ENCODE measurements at places on chromosomes 7 and 10.

GRCh38 chr7:102129636-102130370 is 156.9 kb upstream of the SH2B2 start:
- no peak for DNase-seq

GRCh38 chr10:99874341-99875085 is 92.1 kb downstream of the ABCC2 start:
- DNase-seq = no peak

- DNase-seq = no peak
Measured at GRCh38 chr10:86195521-86196157, 171.0 kb downstream of the GRID1 start.

DNA sequence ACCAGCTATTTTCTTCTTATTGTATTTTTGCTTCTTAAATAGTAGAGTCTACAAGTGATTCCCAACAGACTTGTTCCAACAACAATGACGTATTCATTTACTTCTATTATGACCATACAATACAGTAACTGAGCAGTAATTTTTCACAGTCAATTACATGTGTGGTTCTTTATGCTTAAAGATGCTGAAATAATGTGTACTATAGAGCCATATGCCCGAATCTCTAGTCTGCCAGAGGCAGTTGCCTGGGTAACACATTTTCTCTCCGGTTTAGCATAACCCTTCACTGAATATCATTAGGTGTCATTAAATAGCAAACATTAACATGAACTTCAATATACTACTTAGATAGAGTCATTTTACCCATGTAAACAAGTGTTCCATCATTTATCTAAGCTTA is 75.0 kb downstream of the SLC25A13 start:
- no peak for DNase-seq

DNA sequence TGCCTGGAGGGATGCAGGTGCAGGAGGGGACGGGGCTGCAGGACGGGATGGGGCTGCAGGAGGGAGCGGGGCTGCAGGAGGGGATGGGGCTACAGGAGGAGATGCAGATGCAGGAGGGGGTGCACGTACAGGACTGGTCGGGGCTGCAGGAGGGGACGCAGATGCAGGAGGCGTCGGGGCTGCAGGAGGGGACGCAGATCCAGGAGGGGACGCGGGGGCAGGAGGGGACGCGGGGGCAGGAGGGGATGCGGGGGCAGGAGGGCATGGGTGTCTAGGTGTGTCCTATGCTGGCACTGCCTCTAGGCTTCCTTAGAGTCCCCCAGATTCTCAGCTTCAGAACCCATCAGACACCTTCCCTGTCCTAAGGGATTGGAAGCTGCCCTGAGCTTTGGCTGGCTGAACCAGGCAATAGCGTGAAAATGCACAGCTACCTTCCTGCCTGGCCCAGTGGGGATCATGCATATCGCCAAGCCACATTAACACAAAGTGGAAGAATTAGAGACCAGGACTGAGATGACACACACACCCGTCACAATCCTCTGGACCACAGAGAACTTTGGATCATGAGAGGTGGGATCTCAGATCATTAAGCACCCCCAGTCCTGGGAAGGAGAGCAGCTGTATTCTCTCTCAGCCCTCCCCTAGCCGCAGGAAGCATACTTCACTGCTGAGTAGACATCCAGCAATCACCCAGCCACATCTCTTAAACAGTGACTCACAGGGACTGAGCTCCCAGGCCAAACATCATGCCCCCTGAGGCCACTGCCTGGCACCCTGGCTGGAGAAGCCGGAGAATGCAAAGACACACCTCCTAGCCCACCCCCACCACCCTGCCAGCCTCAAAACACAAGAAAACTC is 67.3 kb downstream of the VWA2 start:
- DNase-seq = no peak

DNA sequence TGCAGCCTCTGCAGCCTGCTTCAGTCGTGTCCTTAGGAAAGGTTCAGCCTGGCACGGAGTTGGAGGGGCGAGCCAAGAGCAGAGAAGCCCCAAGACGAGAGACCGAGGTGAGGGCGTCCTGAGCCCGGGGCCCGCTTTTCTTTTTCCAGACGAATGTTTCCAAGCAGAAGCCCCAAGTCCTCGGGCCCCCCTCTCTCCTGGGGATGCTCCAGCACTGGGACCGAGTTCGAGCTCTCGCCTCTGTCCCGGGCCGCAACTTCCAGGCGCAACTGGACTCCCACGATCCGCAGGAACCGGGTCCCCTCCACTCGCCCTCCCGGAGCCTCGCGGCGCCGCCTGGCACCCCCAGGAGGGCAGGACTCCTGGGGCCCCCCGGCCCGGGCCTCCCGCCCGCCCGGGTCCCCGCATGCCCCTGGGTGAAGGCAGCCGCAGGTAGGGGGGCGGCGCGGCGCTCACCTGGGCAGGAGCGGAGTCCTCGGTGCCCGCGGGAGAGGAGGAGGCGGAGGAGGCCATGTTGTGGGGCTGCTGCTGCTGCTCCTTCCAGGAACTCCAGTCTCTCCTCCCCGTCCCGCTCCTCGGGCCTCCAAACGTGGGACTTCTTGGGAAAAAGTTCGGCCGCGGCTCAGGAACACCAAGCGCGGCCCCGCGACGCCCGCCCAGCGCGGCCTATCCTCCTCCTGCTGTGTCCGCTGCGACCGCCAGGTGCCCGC is 45.3 kb upstream of the CDK1 start:
- DNase-seq = no peak

DNA sequence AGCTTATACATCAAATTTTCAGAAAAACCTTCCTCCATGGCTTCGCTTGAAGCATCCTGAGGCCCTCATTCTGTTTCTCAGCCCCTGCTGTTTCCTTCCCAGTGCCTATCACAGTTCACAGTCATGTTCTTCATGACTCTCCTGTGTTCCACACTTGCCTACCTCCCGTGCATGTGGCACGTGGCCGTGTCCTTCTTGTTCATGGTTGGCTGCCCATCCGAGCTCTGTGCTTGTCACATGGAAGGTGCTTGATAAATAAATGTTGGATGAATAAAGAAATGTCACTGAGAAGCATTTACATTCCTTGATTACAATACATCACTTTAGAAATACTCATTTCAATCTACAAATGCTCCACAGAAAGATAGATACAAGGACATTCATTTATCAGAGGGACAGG is 23.7 kb upstream of the EGFR start:
- no peak for DNase-seq

GRCh38 chr7:44046321-44047061 is 2.0 kb downstream of the DBNL start:
- DNase-seq = no peak

- no peak for DNase-seq
Measured at GRCh38 chr10:77306666-77307065, 330.9 kb downstream of the KCNMA1 start.

- DNase-seq = no peak
Measured at GRCh38 chr10:24360282-24361127, 151.6 kb downstream of the KIAA1217 start.

DNA sequence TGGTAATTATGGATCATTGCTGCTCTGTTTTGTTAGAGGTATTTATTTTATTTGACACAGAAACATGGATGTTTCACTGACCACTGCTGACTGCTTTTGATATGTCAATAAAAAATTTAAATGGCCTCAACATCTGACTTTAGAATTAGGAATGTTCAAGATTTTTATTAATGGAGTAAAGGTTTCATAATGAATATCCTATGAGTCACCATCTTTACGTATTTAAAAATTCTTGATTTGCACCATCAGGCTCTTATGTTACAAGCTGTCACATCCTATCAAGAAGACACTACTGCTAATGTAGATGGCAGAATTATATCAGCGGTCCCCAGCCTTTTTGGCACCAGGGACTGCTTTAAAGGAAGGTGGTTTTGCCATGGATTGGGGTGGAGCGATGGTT is 578.7 kb upstream of the NRP1 start:
- DNase-seq = no peak

DNA sequence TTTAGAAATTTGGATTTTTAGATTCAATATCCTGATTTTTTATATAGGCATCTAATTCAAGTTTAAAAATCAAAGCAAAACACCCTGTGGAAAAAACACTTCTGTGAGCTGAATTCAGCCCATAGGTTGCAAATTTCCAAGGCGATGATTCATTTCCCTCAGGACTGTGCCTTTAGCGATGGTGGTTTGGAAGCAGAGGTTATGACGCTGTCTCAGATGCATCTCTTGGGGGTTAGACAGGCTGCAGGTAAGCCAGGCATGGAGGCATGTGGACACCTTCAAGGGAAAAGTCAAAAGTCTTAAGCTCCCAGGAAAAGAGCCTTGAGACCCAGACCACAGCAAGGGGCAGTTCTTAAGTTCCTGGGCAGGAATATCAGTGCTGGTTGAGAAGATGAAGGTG is 9.5 kb upstream of the FRA10AC1 start:
- DNase-seq = no peak

DNA sequence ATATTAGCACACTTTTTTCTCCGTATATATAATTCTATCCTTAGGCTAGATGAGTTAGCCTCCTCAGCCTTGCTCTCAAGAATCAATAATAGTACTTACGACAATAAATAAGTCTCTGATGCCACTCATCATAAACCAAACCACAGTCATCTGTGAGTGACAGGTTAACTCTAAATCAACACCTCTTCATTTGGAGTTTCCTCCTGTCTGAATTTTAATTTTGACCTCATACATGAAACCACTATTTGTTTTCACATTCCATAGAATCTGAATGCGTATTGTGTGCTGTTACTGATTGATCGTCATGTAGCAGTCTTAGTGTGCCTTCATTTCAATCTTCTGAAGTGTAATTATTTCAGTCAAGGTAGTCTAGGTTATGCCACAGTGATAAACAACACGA is 85.8 kb downstream of the HGF start:
- DNase-seq = no peak

GRCh38 chr7:31744294-31744874 is 57.4 kb downstream of the PPP1R17 start:
- DNase-seq = no peak

DNA sequence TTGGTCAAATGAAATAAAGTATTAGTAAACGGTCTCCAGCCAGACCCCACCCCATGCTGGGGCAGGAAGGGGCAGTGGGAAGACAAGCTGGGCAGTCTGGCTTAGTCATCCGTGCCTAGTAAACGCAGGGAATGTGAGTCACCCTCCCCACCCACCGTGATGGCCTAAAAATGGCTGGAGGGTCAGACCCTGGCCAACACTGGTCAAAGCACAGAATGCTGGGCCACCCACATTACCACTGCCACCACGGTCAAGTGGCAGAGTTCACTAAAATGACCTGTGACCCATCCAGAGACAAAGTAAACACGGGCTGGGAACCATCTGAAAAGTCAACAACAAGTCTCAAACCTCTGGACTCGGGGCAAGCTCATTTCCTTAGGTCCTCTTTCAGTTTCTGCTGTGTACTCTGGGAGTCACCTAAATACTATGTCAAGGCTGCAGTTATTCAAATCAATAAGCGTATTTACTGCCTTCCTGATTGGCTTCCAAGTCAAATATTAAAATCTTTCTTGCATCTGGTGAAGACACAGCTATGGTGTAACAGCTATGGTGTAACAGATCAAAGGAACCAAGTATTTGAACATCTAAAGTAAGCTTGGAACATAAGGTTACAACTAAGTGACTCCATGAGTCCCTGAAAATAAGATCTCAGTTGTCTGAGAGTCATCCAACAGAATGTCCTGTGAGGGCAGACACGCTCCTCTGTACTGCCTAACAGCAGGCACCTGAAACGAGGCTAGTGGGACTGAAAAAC is 3.0 kb downstream of the ZFAND2A start:
- DNase-seq = no peak

DNA sequence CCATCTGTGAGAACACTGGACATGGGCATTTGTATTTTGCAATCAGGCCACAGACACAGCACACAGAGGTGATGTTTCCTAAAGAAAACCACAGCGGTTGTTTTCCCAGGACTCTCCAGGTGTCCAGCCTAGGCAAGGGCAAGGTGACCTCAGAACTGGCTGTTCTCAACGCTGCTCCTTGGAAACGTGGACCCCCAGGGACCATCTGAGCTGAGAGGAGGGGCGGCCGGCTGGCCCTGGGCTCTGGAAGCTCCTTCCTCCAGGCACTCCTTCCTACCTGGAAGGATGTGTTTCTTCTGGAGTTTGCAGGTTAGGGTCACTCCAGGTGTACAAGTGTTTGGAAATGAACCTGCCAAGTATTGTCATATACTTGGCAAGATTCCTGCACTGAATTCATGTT is 103.1 kb downstream of the ADARB2 start:
- no peak for DNase-seq

DNA sequence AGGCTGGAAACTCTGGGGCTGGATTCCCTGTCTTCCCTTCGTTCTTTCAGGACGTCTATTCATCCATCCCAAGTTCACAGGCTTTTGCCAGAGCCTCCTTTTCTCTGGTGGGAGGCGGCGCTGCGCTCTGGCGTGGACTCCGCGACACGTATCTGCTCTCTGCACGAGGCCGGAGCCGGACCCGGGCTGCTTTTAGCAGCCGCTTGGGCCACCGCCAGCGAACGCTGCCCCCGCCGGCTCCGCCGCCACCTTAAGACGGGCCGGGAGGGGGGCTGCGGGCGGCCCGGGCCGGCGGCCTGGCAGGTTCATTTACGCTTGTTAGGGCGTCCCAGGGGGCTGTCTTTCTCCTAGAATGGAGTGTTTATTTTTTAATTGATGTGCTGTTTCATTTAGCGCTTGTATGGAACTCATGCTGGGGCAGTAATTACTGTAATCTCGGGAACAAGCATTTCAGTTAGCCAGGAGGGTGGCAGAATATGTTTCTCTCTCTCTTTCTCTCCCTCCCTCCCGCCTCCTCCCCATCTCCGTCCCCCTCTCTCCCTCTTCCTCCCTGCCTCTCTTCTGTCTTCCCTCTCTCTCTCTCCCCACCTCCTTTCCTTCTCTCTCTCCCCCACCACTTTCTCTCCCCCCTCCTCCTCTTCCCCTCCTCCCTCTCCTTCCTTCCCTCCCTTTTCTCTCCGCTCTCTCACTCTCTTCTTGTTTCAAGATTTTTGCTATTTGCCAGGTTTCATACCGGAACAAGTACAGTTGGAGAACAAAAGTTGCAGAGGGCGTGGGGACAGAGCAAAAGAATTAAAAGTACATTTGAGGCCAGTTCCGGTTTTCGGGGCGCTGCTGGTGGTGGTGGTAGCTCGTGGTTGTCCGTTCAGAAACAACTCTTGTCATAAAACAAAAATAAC is 1.3 kb upstream of the FZD8 start:
- no peak for DNase-seq

All from NCI-H187 treated with DMSO at 0.1 percent for 48 hours (cell line).